Dorsolateral prefrontal cortex (tissue), 122 donors: ENCODE measurements at places on chromosomes 6 and 20. TPM values are rescaled to one million over a fixed set of nuclear protein-coding genes. Genes with fewer than 3 reads are reported as not detected.

The HSPA1L gene
- total RNA-seq, result 5.5 TPM

The GINS1 gene
- total RNA-seq, result 2.4 TPM

The PAQR8 gene
- 112 TPM for total RNA-seq

The RAD21L1 gene
- total RNA-seq, result 1.9 TPM

The KIF16B gene
- total RNA-seq, result 25.0 TPM

DNA sequence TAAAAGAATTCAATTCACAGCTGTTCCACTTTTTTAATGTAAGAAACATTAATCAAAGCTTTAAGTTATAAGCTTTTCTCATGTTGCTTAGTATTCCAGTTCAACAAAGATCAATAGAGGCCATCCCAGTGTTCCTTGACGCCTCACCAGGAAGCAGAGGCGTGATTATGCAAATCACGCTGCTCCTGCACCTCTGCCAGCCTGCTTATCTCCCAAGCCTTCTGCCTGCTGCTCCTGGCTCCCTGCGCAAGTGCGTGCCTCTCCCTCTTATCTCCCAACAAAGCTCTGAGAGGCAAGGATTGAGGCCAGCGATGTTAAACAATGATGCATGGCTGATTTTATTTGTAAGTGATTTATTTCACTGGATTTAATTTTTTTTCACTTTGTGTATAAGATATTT lies 42.8 kb downstream of the INSM1 start:
- peak; percentile 55 for DNase-seq

DNA sequence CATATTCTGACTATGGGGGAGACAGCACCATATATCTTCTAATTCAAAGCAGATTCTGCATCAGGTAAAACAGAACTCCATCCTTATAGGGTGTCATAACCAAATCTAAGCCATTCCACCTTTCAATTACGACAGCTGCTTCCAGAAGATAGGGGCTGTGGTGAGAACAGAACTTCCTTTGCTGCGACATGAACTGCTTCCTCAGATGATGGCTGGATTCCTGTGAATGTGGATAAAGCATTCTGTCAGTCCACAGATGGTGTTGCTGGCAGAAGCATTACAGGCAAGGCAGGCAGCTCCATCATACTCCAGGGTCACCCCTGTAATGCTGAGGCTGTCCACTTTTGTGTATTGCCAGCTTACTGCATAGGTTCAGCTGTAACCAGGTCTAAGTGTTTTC lies 172.1 kb upstream of the PROKR2 start:
- DNase-seq, result no peak

DNA sequence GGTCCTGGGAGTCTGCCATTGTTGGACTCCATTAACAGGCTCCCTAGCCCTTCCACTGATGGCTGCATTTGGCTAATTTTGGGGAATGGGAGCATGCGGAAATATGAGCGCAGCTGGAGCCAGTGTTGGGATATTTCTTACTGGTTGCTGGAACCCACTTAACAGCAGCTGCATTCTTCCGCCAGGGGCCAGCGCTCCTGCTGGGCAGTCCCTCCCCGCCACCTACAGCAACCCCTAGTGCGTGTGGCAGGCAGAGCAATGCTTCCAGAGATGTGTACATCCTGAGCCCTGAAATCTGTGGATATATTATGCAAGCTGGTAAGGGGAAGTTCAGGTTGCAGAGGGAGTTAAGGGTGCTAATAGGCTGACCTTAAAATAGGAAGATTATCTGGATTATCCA lies 16.4 kb downstream of the CST8 start:
- no peak for DNase-seq

GRCh38 chr20:59063358-59064213 lies 21.0 kb upstream of the PRELID3B start:
- DNase-seq, result peak; percentile 34

DNA sequence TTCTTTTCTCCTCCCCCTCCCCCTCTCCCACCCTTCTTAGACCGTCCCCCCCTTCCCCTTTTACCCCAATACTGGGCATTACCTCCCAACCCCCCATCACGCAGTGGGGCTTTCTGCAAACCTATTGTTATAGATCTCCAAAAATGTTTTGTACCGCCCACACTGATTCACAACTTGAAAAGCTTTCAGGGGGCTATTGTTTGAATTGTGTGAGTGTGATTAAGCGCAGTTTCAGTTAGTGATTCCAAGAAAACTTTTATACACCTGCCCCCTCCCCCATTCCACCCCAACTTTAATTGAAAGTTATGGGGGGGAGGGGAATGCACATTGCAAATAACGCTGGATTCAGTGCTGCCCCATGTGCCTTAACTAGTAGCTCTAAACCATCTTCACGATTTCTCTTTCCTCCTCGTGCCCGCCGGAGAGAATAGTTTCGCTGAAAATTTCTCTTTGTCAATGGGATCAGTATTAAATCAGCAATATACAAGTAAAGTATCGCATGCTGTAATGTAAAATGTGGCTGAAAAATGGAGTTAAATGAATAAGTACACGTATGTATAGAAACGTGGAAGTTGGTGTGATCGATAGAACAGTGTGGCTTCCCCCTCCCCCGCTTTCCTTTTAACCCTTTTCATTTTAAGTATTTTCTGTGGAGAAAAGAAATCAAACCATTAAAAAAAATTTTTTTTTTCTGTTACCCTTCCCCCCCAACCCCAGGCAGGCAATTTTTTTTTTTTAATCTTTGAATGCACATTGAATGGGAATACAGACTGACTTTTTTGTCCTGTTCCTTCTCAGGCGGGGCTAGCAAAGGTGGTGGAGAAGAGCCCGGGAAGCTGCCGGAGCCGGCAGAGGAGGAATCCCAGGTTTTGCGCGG lies 632 bp downstream of the LIN28B start:
- no peak for DNase-seq

- DNase-seq, result no peak
These were observed 649.7 kb upstream of the GJE1 start for GRCh38 chr6:141482796-141483597.
